ENCODE measurements at places on chromosomes 5 and 9. TPM values are rescaled to one million over a fixed set of nuclear protein-coding genes. Genes with fewer than 3 reads are reported as not detected.

STXBP1 gene
- total RNA-seq: 35.1 TPM

PLAC8L1 gene
- not detected for total RNA-seq

CCL28 gene
- 2.2 TPM for total RNA-seq

CLIC3 gene
- total RNA-seq: 39.7 TPM

UNC13B gene
- total RNA-seq: not detected

HTR1A gene
- not detected for total RNA-seq

FYB1 gene
- total RNA-seq: 10.5 TPM

TAS2R1 gene
- not detected for total RNA-seq

FOXD4L5 gene
- total RNA-seq: 0.37 TPM

NOP16 gene
- total RNA-seq: 31.5 TPM

CDC20B gene
- total RNA-seq: not detected

LMNB1 gene
- total RNA-seq: 117 TPM

SLC36A1 gene
- 7.4 TPM for total RNA-seq

PCDHGA12 gene
- not detected for total RNA-seq

SOX30 gene
- not detected for total RNA-seq

CD72 gene
- 4.1 TPM for total RNA-seq

NIPAL4 gene
- total RNA-seq: not detected

ELL2 gene
- total RNA-seq: 25.5 TPM

AGXT2 gene
- total RNA-seq: not detected

ROPN1L gene
- 7.1 TPM for total RNA-seq

MRPL50 gene
- 7.6 TPM for total RNA-seq

RMRP gene
- total RNA-seq: 13,506 TPM

PNPLA7 gene
- total RNA-seq: 4.9 TPM

LCP2 gene
- total RNA-seq: not detected

GRPEL2 gene
- total RNA-seq: 36.9 TPM

RGP1 gene
- 21.8 TPM for total RNA-seq

KIF2A gene
- total RNA-seq: 54.8 TPM

PCDHB11 gene
- total RNA-seq: not detected

FAM240B gene
- not detected for total RNA-seq

IGFBPL1 gene
- not detected for total RNA-seq

CPEB4 gene
- total RNA-seq: 15.4 TPM

STK32A gene
- not detected for total RNA-seq

IFNK gene
- total RNA-seq: not detected

TRPM6 gene
- 0.09 TPM for total RNA-seq

NTNG2 gene
- total RNA-seq: not detected

All from PC-9 (cell line).